ENCODE measurements at places on chromosomes 4 and X.

- no peak for DNase-seq
Observed at GRCh38 chr4:28233724-28234123, 1373.1 kb downstream of the STIM2 start.

- DNase-seq = no peak
Observed at GRCh38 chr4:72714482-72715279, 145.7 kb upstream of the ADAMTS3 start.

GRCh38 chr4:56804551-56804950 is 16.9 kb downstream of the SPINK2 start:
- DNase-seq = peak; percentile 90

DNA sequence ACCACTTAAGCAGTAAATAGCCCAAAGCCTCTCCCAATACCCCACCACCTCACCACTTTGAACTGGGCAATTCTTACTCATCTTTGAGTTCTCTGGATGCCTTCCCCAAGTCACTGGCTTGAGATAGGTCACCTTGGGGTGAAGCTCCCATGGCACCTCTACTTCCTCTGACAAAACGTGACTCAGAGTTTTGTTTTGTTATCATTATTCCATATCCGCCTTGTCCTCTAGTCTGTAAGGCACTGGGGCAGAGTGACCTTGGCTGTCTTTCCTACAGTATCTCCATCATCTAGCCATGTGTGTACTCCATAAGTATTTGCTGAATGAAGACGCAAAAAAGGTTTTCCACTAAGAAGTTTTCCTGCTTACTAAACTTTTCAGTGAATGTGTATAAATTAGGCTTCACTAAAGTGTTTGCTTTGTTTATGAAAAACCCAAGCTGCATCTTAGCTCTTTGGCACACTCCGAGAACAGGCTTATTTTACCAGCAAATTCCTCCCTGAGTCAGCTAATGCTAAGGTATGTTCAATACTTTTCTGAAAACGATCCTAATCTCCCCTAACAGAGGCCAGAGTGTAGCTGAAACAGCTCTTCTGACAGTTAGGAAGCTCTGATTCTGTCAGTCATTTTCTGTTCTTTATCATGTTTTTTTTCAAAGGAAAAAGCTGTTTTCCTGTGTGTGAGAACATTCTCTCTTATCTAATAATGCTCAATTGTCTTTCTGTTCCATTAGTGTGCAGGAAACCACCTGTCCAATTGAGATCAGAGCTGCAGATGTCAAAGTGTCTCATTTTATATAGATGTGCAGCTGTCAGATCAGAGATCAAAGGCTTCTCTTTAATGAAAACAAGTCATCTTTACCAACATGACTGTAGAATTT is 30.2 kb upstream of the TSPAN5 start:
- no peak for DNase-seq

DNA sequence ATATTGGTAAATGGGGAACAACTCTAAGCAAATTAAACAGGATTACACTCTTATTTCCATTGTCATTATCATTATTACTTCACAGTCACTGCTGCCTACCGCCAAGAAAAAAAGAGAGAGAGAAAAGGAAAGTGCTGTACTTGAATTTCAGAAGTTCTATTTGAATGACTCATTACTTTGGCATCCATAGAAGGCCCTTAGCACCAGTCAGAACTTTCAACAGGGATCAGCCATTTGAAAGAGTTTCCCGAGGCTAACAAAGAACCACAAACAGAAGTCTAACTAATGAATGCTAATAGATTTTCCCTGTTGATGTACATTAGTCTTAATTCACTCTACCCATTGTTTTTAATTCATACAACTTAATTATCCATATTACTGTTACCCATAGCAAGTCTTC is 116.3 kb downstream of the SHROOM4 start:
- DNase-seq = no peak

DNA sequence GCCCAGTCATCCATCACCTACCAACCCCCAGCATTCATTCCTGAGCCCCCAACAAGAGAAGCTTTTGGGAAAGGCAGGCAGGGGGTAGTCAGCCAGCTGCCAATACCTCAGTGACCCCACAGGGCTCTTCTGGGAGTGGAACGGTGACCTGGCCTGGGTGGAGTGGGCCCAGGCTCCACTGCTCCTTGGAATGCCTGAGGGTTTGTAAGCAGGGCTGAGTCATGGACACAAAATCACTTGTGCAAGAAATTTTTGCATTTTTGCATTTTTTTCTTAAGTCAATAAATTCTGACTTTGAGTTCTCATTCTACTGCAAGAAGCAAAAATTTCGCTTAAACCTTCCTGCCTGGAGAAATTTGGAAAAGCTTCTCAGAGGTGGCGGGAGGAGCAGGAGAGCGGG is 18.5 kb downstream of the SORCS2 start:
- no peak for DNase-seq

DNA sequence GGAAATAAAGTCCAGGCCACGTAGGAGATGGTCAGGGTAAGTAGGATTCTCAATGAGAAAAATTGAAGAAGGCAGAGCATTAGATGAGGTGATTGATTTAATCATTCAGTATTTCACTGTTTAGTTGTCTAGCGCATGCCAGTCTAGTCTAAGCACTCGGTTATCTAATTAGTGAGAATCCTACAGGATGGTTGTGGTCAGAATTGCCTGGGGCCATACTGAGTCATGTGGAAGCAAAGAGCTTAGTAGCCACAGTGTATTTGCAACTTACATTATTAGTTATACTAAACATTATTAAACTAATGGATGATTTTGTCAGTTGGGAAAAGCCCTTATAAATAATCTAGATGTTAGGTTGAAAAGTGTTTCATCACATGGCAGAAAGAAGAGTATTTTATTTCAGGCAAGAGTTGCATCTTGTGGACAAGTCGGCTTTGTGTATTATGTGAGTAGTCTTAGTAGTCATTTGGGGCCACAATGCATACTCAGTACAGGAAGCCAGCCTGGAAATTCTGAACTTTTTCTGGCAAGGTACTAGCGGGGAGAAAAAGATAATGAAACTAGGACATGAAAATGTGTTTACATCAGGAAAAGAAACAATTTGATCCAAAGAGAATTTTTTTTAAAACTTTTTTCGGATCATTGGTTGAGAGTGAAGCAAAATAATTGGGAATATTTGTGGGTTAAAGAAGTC is 31.9 kb downstream of the CPEB2 start:
- no peak for DNase-seq

Measured in KBM-7 (cell line).